ENCODE measurements at places on chromosomes 3 and 15.
A peak's percentile ranks its signal among the peaks of the same experiment; 100 is the strongest.

- no peak for DNase-seq
Observed at GRCh38 chr15:48433226-48433886, 102.1 kb downstream of the DUT start.

- no peak for DNase-seq
Observed at GRCh38 chr15:73681856-73682599, 2.2 kb upstream of the CD276 start.

DNA sequence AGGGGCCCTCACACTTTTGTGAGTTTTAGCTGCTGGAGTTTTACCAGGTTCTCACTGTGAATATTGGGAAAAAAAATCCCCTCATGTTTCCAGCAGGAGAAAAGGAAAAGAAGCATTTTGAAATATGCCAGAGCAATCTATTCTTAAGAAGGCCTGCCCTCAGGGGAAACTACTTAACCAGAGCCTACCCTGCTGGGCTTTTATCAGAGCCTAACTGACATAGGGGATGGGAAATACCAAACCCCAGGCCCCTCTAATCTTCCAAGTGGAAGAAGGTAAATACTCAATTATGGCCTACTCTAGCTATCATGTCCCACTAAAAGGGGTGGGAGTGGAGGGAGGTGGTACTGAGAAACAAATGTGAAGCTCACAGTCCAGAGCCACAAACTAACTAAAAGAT, 68.7 kb upstream of the NMNAT3 start:
- DNase-seq = no peak

GRCh38 chr15:63048776-63049665, 6.5 kb downstream of the TPM1 start:
- DNase-seq = no peak

DNA sequence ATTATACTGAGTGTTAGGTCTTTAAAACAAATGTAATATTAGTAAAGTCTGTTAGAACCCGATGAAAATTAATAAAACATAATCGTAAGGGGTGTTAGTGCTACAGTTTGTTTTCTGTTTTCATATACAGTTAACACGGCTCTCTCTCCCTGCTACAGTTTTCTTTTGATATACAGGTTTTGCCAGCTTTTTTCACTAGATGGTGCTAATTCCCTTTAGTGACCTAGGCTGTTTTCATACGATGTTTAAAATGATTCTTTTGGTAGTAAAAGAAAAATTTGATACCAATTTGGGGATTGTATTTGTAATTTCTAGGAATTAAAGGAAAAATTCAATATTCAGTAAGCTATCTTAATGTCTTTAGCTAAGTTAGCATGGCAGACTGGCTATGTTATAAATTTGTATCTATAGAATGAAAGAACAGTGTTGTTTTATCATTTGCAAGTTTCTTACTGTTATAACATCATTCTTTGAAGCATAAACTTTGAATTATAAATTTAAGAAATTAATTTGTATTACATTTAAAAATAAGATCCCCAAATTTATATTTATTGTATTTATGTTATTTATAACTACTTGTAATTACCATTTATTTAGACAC, 11.5 kb downstream of the APH1B start:
- no peak for DNase-seq

DNA sequence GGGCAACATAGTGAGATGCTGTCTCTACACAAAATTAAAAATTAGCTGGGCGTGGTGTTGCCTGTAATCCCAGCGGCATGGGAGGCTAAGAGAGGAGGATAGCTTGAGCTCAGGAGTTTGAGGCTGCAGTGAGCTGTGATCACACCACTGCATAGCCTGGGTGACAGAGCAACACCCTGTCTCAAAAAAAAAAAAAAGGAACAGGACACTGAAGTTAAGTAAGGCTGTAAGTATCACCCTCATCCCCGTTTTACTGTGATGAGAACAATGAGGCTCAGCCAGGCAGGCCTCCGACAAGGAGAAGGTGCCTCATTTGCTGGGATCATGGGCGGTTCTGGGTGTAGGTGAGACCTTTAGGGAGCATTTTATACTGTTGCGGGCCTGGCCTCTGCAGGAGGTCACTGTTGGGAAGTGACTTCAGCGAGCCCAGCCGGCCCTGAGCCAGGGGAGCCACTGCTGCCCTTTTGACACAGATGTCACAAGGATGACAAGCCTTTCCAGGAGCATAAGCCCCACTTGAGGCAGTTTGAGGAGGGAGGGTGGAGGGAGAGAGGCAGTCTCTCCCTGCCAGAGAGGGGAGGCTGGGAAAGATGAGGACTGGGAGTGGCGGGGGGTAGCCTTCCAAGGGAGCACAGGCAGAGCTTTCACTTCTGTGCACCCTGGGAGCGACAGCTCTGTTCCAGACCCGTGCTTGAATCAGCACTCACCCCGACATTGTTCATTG, 30.8 kb downstream of the IRAK2 start:
- no peak for DNase-seq

DNA sequence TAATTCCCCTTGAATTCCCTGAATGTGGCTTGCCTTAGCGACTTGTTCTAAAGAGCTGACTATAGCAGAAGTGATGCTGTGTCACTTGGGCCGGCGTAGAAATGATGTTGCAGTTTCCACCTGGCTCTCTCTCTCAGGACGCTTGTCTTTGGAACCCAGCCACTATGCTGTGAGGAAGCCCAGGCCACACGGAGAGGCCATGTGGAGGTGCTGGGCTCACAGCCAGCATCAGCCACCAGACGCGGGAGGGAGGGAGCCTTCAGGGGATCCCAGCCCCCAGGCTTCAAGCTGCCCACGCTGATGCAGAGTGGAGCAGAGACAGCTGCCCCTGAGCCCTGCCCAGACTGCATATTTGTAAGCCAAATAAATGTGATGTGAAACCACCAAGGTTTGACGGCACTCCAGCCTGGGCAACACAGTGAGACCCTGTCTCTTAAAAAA, 18.6 kb downstream of the RNU5B-1 start:
- DNase-seq = peak; percentile 19

DNA sequence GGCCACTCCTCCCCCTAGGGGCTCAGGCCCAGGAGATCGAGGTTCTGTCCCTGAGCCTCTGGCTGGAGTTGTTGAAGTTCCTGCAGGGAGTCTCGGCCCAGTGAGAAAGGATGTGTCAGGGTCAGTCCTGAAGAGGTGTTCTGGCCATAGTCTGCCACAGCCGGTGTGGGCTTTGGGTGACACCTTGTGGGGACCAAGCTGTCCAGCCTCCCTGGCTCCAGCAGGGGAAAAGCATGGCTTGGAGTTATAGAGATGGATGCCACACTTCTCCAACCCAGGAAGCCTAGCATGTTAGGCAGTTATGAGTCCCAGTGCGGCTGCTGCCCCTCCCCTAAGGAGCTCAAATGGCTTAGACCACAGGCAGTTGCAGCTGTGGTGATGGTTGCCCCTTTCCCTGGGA, 945.6 kb upstream of the GBE1 start:
- no peak for DNase-seq

DNA sequence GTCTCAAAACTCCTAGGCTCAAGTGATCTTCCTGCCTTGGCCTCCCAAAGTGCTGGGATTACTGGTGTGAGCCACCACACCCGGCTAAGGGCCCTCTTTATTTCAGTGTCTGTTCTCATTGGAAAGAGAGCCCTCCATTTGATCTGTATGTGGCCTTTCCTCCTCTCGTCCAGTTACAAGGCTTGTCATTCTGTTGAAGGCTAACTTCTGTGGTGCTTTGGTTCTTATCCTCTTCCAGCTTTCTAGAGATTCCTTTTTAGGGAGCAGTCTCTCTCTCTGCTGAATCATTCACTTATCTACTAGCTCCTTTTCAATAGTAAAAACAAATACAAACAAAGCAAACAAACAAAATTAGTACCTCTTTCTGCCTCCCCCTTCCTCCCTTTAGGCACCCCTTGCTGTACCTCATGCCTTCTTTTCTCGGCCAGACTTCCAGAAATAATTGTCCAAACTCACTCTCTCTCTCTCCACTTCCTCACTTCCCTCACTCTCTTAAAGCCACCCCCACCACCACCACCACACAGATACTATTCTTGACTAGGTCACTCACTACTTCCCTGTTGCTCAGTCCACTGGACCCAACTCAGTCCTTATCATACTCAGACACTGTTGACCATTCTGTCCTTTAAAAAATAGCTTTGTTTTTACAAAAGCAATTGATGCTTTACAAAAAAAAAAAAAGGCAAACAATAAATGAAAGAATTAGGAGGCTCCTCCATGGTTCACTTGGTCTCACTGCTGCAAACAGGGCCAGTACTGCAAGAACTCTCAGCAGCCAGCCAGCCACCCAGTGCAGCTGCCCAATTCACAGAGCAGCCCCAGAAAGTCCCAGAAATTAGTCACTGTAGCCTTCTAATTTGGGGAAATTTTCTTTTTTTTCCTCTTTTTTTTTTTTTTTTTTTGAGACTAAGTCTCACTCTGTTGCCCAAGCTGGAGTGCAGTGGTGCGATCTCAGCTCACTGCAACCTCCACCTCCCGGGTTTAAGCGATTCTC, 31.7 kb upstream of the RAB11A start:
- no peak for DNase-seq

DNA sequence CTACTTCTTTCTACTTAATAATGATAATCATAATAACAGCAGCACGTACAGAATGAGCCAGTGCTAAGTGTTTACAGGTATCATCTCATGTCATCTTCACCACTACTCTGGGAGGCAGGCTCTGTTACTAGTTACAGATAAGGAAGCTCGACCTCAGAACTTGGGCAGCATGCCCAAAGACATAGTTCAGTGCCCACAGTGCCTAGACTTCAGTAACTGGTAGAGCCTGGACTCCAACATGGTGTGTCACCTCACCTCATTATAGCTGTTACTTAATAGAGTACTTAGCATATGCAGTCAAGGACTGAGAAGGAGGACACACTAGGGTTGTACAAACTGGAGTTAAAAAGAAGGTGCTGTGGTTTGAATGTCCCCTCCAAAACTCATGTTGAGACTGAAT, 7.6 kb downstream of the GADL1 start:
- no peak for DNase-seq

- DNase-seq = no peak
Observed at GRCh38 chr3:21673393-21673792, 77.6 kb downstream of the ZNF385D start.

GRCh38 chr3:5277612-5278236, 90.2 kb downstream of the EDEM1 start:
- DNase-seq = no peak

GRCh38 chr3:144900366-144900765, 928.7 kb downstream of the DIPK2A start:
- no peak for DNase-seq

DNA sequence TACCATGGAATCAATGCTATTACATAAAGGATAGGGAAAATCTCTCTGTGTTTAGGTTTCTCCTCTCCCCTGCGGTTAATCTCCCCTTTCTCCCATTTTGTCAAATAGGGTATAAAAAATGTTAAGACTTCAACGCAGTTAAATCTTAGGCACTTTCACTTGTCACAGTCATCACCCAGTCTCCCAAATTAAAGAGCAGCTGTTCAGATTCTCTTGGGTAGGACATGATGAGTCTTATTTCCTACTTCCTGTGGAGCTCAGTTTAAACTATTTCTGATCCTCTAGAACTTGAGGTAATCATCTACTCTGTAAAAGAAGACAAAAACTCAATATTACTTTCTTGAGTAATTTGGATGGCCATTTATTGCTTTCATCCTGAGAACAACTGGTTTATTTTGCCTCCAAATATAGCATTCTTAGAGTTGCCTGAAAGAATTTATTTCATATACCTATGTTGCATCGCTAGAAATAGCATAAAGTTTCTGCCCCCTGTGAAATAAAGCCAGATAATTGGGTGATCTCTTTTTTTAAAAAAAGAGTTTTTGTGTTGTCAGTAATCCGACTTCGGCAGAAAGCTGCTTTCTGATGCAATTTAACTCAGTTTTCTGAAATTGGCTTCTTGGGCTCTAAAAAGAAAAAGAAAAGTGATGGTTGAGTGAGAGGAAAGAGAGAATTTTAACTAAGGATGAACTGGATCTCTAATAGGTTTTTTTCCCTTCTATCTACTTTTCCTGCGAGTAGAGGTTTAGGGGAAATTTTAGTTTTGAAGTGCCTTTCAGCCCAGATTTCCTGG, 20.7 kb downstream of the RAP2B start:
- DNase-seq = no peak

GRCh38 chr3:56459719-56460118, 8.5 kb downstream of the ERC2 start:
- DNase-seq = no peak

GRCh38 chr15:63089260-63090043, 32.2 kb upstream of the LACTB start:
- peak; percentile 55 for DNase-seq

- DNase-seq = peak; percentile 84
Observed at GRCh38 chr3:33392703-33393125, 47.5 kb downstream of the UBP1 start.

DNA sequence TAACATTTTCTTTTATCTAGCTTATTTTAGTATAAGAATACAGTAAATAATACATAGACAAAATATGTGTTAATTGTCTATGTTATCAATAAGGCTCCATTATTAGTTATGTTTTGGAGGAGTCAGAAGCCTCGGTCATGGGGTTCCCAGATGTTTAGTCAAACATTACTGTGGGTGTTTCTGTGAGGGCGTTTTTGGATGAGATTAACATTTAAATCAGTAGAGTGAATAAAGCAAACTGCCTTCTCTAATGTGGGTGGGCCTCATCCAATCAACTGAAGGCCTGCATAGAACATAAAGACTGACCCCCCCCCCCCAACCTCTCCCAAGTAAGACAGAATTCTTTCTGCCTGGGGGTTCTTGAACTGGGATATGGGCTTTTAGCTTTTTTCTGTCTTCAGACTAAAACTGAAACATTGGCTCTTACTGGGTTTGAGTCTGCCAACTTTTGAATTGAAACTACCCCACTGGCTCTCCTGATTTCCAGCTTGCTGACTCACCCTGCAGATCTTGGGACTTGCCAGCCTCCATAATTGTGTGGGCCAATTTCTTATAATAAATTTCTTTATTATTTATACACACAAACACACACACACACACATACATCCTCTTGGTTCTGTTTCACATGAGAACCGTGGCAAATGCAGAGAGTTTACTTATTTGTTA, 192.0 kb downstream of the TPRG1 start:
- no peak for DNase-seq

DNA sequence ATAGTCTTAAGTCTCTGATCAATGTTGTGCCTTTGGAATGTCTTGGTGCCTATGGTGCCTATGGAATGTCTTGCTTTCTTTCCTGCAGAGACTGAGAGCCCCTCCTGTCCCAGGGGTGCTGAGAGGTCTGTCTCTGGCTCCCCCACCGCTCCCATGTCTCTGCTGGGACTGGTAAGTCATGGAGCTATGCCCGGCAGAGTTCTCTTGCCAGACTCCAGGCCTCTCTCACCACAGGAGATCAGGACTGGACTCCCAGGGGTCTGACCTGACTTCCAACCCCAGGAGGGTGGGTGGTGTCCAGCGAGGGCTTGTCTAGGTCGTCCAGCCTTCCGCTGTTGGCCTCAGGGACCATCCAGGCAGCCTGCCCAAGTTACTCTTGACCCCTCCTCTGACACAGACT, 14.0 kb upstream of the CYP11A1 start:
- no peak for DNase-seq

DNA sequence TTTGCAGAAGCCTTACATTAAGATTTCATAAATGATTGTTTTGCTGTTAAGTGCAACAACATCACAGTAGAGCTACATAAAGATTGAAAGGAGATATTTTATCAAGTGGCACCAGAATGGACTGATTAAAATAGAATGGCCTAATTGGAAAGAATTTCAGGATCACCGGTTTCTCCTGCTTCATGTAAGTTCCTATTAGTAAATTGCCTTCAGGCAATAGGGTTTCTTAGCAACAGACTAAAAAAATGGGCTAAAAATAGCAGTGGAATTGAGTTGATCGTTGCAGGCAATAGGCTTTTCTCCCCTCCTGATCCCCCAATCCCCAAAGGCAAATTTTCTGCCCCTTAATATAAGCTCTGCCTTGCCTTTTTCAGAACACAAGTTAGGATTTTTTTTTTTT, 917 bp downstream of the LNP1 start:
- DNase-seq = peak; percentile 37

GRCh38 chr15:85838655-85839054, 43.9 kb upstream of the KLHL25 start:
- no peak for DNase-seq
